ENCODE measurements at places on chromosomes 4 and X. TPM values are rescaled to one million over a fixed set of nuclear protein-coding genes. Genes with fewer than 3 reads are reported as not detected.

GRCh38 chr4:81714291-81714690 lies 242.6 kb upstream of the RASGEF1B start:
- DNase-seq = no peak

DNA sequence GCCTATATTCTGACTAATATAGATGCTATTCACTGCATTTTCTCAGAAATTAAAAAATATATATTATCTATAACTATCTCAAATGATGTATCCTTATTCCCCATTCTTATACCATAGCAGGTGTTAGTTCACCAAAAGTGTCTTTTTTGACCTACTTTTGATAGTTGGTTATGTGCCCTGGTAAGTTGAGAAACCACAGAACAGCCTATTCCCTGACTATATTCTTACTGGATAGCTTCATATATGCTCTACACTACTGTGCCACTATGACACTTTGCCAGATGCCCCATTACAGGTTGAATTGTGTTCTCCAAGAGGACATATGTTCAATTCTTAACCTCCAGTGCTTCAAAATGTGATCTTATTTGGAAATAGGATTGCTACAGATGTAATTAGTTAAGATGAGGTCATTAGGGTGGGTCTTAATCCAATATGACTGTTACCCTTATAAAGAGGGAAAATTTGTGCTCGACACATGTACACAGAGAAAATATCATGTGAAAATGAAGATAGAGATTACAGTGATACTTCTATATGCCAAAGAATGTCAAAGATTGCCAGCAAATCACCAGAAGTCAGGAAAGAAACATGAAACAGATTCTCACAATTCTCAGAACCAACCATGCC lies 76.1 kb downstream of the LRBA start:
- DNase-seq = no peak

The GAGE12D gene
- not detected for total RNA-seq

GRCh38 chr4:47661741-47662140 lies 176.1 kb downstream of the CORIN start:
- DNase-seq = no peak

DNA sequence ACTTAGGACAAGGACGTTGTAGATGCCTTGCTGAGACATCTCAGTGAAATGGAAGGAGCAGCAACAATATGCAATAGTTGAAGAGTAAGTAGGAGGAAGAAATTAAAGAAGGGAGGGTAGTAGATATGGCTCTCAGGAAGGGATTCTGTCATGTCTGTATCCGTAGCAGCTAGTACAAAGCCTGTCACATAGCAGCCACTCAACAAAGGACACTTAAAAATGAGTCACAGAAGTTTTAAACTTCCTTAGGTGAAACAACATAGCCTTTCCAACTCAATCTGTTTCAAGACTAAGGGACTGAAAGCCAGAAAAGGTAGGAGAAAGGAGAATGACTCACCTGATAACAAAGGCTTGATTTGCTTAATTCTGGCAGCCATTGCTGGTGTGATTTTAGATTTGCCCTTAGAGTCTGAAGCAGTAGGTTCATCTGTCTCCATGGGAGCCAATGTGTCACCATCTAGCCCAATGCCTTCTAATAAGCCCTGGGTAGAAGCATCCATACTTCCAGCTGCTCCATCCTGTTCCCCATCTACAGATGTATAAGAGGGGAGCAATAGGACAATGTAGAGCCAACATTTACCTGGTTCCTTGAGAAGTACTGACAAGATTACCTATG lies 86.6 kb downstream of the HUWE1 start:
- DNase-seq = no peak

The TBC1D8B gene
- total RNA-seq = 4.2 TPM

- no peak for DNase-seq
Measured at GRCh38 chr4:183286590-183287308, 33.3 kb downstream of the CLDN22 start.

DNA sequence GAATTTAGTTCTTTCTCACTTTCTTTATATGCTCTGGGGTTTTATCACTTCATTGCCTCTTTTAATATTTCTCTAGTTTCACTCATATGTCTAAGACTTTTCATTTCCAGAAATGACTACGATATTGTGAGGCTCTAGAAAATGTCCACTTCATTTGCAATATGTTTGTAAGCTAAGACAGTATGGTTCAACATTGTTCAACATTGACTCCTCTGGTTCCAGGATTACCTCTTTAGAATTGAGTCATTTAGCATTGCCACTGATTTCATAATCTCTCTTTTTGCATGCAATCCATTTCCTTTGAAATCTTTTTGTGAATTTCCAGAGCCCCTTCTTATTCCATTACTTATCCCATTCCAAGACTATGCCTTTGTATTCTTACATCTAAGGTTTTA lies 32.3 kb downstream of the BBS12 start:
- no peak for DNase-seq

The MAML3 gene
- total RNA-seq = 2.9 TPM

The CXCL11 gene
- 0.26 TPM for total RNA-seq

DNA sequence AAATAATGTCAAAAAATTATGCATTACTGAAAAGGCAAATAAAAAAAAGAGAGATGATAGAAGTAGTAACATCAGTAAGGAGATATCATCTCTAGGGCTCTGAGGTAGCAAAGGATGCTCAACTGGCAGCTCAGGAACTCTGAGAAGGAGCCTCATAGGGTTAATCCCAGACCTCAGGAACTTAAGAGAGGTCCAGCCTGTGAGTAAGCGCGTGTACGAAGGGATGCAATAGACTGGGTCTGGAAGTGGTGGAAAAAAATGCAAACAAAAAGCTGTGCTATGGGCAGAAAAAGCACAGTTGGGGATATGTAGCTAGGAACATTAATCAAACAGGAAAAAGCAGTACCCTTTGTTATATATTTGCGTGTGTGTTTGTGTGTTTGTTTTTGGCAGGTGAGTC lies 282.0 kb downstream of the GALNTL6 start:
- DNase-seq = no peak

- DNase-seq = no peak
Measured at GRCh38 chrX:115913575-115913974, 257.0 kb upstream of the AGTR2 start.

The NHS gene
- total RNA-seq = 0.05 TPM

Measured in SK-MEL-5 (cell line).